ENCODE measurements at places on chromosomes 2 and 18.

- no peak for DNase-seq
Observed at GRCh38 chr18:13392899-13393298, 174.3 kb downstream of the LDLRAD4 start.

DNA sequence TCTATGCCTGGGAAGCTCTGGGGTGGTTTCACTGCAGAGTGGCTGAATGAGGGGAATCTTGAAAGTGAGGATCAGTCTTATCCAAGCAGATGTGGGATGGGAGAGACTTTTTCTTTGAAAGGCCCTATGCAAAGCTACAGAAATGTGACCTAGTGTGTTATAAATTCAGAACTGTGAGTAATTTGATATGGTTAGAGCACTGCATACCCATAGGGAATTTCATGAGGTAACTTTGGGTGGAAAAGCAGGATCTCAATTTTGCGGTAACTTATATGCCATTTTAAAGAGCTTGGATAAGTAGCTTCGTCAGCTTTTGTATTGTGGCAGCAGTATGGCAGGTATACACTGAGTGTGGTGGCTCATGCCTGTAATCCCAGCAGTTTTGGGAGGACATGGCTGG, 40.9 kb downstream of the GULP1 start:
- DNase-seq = no peak

DNA sequence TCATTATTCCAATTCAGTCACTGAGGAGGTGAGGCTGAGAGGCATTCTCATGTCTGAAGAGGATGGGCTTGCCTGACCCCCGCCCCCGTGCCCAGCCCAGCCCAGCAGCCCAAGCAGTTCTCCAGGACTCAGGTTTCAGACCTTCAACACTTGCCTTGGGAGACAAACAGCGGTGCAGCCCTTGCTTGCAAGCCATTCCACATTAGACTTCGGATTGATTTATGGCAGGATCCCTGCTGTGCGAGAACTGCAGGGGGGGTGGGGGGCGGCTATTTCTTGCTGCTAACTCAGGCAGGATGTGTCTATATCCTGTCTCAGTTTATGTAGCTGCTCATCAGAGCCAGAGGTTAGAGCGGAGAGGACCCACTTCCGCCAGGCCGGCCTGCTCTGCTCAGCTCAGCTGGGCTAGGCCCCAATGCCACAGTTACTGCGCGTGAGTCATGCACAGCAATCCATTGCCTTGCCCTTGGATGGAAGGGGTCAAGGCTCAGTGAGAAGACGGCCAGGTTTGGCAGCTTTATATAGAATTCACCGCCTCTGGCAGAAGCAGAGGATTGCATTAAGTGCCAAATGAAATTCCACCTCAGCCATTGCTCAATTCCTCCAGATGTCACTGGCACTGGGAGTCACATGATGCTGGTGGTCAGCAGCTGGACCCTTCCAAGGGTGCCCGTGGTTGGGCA, 1.8 kb downstream of the GYPC start:
- peak; percentile 99 for DNase-seq

- DNase-seq = no peak
Observed at GRCh38 chr2:113370030-113370429, 67.5 kb upstream of the ZNG1B start.

Data from GM23248 (cell line).